ENCODE measurements at places on chromosomes 16 and 17.

DNA sequence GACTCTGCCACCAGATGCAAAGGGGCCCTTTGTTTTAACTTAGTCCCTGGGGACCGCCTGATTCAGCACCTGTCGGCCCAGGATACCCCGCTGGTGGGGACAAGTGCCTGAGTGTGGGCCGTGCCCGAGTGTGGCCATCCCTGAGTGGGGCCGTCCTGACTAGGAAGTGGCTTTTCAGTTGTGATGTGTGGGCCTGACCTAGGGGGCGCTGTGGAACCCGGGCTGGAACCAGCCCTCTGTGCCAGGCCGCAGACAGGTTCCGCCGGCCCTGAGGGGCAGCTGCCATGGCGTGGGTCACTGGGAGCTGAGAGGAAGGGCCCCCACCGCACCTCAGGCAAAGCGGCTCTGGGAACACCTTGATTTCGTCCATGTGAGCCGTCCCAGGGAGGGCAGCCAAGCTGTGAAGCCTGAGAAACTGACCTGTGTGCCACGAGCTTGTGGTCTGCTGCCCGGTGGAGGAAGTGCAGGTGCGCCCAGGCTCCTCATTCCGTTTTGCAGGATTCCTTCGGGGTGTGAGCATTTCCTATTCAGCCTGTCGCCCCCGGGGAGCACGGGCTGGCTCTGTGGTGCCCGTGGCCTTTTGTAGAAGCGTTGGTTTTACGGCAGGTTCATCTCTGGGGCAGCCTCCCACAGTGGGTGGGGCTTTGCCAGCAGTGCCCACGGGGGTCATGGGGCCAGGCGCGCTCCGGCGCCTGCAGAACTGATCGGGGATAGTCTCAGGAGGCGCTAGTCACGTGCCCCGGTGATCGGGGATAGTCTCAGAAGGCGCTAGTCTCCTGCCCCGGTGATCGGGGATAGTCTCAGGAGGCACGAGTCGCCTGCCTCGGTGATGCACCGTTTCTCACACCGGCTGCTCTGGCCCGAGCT, 5.3 kb downstream of the RPL13 start:
- DNase-seq = peak; percentile 25

- peak; percentile 38 for DNase-seq
Observed at GRCh38 chr16:57576429-57576870, 34.0 kb downstream of the ADGRG5 start.

GRCh38 chr16:25464058-25464457, 206.4 kb upstream of the ZKSCAN2 start:
- DNase-seq = no peak

DNA sequence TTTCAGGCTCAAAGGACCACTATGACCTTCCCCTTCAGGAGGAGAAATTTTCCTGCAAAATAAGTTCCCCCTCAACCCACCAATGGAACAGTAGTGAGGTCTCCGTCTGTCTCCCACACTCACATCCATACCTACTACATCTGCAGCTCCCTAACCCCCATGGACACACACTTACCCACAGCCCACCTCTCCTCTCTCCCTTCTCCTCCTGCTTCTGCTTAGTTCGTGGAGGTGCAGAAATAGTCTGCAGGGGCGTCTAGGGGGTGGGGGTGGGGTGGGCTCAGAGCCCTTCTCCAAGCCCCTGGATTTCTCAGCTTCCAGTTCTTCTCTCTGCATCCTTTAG, 8.9 kb downstream of the HOXB4 start:
- DNase-seq = no peak

Data from T-helper 22 cell (primary cell).